ENCODE measurements at places on chromosomes 13 and 19.

DNA sequence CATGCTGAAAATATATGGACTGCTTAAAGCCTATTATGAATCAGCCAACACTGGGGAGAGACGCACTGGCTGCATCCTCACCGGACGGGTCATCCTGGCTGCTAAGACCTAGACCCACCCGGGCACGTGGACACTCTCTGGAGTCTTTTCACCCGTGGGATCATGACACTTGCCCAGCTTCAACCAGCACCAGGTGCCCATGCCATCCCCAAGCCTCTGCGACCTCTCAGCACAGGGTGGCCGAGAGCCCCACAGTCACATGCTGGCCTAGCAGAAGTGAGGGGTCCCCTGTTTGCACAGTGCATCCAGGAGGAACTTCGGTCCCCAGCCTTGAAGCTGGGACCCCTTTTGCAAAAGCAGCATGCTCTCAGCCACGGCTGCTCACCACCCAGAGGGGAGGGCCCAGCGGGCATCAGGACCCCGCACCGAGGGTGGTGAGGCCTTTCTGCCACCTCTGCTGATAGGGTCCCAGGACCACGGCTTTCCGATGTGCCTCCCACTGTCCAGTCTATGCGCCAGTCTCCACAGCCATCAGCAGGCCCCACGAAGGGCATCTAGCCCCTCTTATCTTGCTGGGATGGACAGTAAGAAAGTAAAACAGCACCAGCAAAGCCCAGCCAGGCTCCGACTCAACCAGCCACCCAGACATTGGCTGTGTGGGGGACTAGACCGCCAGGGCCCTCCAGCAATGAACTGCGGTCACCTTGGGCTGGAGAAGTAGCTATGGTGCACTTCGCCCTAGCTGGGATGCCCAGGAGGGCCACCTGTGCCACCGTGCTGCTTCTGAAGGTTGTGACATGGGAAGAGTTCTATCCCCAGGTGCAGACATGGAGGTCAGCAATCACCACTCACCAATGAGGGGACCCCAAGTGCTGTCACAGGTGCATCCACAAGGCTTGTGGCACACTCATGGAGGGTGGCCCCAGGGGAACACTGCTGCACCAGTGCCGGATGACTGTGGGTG lies 73.1 kb downstream of the CEBPG start:
- no peak for DNase-seq

GRCh38 chr19:18991006-18991405 lies 42.3 kb downstream of the SUGP2 start:
- no peak for DNase-seq

DNA sequence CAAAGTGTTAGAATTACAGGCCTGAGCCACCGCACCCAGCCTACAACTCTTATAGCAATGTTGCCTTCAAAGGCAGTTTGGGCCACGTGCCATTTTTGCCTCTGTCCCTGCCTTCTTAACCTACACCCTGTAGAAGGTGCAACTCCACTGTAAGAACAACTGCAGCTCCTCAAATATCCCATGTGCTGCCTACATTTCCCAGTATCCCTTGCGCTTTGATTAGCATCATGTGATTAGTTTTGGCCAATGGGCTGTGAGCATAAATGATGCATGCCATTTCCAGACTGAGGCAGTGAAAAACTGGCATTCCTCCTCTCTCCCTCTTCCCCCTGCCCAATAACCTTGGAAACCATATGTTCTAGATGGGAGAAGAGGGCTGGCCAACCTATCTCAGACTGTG lies 75.2 kb upstream of the MRI1 start:
- no peak for DNase-seq

GRCh38 chr13:32745509-32745908 lies 159.3 kb downstream of the PDS5B start:
- DNase-seq, result no peak

DNA sequence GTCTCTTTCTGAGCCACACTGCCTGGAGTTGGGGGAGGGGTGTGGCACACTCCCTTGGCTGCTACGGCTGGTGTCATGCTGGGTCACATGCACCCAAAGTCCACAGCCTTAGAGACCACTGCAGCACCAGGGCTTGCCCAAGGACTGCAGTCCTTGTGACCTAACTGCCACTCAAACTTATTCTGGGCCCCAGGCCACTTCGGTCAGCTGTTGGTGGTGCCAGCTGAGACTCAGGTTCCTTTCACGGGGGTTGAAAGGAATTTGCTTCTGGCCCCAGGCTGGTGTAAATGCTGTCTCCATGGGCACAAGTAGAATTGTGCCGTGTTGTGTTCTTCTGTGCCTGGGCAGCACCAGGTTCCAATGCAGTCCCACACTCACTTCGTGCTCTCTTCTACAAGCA lies 9.5 kb upstream of the VN1R1 start:
- DNase-seq, result no peak

DNA sequence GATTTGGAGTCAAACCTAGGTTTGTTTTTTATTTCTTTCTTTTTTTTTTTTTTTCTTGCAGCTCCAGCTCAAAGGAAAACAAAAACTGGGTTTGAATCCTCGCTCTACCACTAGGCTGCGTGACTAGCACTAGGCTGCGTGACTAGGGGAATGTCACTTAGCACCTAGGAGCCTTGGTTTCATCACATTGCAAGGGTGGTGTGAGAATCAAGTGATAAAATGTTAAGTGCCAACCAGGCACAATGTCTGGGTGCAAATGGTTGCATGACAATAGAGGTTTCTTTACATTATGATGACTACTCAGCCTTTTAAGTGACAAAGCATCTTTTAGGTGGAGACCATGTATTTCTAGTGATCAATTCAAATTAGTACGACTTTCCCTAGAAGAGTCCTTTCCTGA lies 27.9 kb downstream of the RCBTB2 start:
- DNase-seq, result no peak

GRCh38 chr13:100540621-100541020 lies 48.0 kb downstream of the GGACT start:
- DNase-seq, result no peak

DNA sequence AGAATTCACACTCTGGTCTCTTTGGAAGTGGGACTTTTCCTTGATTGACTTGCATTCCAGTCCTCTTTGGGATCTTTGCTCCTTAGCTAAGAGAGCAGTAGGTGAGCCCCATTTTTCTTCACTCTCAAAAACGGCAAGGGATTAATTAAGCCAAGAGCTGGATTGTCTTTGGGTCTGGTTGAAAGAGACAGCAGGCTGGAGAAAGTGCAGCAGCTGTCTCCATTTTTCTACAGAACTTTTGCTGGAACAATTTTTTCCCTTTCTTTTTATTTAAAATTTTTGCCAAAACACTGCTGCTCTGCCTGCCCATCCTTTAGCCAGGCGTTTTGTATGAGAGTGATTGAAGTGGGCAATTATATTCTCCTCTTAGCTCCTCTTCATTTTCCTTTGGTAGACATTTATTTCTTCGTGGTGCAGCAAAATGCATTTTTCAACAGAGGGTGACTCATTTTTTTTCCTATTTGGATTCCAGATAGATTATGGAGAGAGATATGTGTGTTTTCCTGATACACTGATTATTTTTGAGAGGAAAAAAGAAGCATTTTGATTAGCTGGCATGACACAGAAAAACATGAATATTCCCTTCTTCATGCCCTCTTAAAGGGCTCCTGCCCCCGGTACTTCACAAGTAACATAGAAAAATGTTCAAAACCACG lies 371.2 kb upstream of the NBEA start:
- DNase-seq, result no peak

DNA sequence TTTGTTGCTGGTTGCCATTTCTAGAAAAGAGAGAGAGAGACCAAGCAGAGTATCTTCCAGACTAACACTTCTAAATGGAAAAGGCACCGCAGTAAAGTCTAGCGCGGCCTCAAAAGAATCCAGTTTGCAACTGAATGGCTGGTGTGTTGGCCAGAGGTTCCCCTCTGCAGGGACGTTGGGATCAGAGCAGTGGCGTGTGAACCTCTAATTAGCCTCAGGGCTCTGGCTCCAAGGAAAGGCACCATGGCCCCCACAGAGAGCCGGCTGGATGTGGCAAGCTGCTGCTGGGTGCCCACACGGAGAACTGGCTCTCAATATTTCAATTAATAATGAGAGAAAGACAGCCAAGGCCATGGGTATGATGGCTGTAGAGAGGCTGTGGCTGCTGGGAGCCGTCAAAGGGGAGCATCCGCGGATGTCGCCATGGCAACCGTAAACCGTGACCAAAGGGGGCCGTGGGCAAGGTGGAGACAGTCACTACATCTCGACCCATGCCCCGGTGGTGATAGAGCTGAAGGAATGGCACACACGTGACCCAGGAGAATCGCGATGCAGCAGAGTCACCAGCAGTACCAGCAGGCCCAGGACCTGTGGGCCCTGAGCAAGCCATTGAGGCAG lies 9.5 kb downstream of the VSTM2B start:
- no peak for DNase-seq

- no peak for DNase-seq
Observed at GRCh38 chr13:74567485-74567884, 433.3 kb upstream of the KLF12 start.

GRCh38 chr13:101267656-101268055 lies 148.7 kb downstream of the NALCN start:
- no peak for DNase-seq

DNA sequence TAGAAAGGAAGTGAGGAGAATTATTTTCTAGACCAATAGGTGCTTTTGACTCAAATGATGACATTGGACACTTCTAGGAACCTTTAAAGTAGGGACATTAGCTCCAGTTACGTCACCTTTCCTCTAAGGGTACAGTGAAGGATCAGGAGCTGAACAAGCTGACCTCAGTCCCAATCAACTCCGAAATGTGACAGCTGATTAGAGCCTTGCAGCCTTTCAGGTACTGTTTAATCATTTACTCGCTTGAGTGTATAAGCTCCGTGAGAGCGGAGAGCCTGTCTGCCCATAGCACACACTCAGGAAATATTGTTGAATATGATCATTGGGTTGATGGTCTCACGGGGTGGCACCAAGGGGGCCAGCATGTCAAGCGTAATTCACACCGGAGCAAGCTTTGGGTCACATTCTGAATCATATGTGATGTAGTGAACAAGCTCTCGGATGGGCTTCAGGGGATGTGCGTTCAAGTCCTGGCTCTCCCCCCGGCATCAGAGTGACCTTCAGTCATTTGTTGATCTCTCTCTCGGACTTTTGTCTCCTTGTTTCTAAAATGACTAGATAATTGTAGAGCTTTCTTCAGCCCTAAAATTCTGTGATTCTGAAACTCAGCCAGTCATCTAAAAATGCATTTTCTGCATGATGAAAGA lies 141.9 kb downstream of the ZIC5 start:
- no peak for DNase-seq

DNA sequence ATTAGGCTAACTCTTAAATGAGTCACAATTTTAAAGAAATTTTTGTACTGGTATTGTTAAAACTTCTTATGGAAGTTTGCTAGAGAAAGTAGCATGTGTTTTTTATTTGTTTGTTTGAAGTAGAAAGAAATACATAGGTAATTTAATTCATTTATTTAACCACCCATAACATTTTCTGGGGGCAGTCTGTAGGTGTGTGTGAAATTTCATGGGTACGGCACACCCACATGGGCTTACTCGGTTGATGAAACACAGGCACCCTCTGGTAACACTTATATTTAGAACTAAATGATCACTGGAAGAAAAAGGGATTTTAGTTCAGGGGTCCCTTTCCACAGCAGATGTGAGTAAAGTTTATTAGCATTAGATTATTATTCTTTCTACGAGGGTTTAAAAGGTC lies 88.1 kb downstream of the DGKH start:
- DNase-seq, result no peak

GRCh38 chr13:64993514-64994164 lies 2236.5 kb downstream of the PCDH9 start:
- no peak for DNase-seq
